Mucosa of gallbladder (tissue), 1 donor: ENCODE measurements at places on chromosomes 4 and X. TPM values are rescaled to one million over a fixed set of nuclear protein-coding genes. Genes with fewer than 3 reads are reported as not detected.

FOXR2 gene
- total RNA-seq = not detected

DNA sequence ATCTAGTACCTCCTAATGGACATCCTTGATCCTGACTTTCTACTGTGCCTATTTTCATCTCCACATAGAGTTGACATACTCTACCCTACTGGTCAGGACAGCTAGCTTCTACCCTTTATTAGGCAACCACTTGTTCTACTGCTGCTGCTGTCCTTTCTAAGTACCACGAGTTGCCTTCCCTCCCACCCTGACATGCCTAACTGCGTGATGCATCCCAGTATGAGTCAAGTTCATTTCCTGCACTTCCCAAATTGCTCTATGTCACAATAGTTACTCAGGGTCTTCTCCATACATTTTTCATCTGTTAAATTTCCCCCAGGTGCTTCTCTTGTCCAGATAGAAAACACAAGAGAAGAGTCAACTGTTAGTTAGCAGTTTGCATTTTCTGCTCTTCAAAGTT is 133.4 kb downstream of the TBC1D19 start:
- no peak for DNase-seq

PF4V1 gene
- total RNA-seq = not detected

GRCh38 chrX:96483647-96484160 is 200.9 kb upstream of the DIAPH2 start:
- DNase-seq = no peak

DNA sequence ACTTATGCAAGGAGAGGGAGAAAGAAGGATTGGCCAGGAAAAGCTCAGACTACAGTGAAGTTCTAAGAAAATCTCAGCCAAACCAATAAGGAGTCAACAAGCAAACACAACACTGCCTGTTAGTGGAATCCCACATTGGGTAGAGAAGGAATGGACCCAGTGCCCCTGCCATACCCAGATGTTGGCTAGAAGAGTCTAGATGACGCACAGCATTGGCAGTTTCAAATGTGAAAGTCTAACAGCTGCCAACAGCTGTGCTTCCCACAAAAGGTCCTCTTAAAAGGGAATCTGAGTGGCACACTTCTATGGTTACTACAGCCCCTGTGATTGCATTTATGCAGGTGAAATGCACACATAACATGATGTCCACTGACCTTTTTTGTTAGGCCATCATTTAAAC is 37.2 kb upstream of the CPEB2 start:
- no peak for DNase-seq

DNA sequence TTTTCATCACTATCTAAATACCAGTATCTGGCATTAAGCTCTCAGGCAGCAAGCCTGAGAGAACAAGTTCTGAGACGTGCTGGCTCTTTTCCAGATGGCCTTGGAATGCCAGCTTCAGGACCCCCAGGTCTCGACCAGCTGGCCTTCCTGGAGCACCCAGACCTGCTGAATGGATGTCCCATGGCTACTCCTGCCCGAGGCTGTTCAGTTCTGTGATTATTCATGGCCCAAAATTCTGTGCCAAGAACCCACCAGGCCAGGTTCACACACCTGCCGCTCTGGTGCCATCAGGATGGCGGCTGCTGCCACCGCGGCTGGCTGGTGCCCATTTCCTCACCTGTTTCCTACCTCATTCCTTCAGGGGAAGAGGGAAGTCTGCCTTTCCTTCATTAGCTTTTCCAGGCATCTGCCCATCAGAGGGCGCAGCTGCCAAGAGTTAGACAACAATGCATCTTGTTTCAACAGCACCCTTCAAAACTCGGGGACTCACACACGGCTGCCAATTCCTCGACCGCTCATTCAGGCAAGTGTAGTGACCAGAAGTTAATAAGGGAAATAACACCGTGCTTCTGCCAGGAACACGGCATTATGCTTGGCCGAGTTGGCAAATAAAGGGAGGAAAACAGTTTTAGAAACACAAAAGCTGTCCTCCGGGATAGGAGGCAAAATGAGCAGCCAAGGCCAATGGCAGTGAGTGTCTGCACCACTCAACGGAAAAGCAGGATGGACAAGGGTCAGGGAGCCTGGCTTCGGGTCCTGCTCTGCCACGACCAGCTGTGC is 173.8 kb downstream of the NSUN7 start:
- no peak for DNase-seq

- no peak for DNase-seq
Observed at GRCh38 chr4:171718665-171719064, 94.5 kb upstream of the GALNTL6 start.

GRCh38 chrX:69031181-69031580 is 134.1 kb downstream of the PJA1 start:
- peak; percentile 16 for DNase-seq

CABS1 gene
- not detected for total RNA-seq

DNA sequence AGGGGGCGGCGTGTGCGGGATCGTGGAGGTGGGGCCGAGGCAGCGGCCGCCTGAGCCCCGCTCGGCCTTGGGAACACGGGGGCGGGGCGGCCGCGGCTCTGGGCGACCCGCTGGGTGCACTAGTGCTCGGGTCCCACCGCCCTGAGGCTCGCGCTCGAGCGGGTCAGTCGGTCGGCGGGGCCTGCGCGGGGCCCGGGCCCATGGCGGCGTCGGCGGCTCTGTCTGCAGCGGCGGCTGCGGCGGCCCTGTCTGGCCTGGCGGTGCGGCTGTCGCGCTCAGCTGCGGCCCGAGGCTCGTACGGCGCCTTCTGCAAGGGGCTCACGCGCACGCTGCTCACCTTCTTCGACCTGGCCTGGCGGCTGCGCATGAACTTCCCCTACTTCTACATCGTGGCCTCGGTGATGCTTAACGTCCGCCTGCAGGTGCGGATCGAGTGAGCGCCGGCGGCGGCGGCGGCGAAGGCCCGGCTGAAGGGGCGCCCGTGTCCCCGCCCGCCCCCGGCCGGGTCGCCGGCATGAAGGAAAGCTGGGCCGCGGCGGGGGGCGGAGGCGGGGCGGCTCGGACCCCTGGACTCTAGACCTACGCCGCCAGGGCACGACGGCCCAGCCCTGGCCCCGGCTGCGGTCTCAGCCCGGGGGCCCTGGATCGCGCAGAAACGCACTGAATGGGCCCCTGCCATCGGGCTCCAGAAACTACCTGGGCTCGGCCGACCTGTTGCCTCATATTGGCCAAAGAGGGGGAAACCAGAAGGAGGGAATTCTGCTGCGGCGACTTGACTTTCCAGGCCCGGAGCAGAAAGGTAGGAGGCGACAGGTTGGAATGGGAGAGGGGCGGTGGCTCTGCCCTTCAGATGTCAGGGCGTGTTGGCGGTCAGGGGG is at the start of gene SMIM10L2A:
Gene SMIM10L2A, plus strand, starts transcription at position 13 of the 878 bp plus-strand sequence. Its CDS starts 188 bp downstream, at position 201.
- no peak for DNase-seq

GRCh38 chr4:77075869-77076799 is at the start of gene CCNI:
Gene CCNI, minus strand, starts transcription at chr4:77075989. Its CDS starts 9,627 bp downstream, at chr4:77066362.
- peak; percentile 95 for DNase-seq

CDX4 gene
- total RNA-seq = not detected

DNA sequence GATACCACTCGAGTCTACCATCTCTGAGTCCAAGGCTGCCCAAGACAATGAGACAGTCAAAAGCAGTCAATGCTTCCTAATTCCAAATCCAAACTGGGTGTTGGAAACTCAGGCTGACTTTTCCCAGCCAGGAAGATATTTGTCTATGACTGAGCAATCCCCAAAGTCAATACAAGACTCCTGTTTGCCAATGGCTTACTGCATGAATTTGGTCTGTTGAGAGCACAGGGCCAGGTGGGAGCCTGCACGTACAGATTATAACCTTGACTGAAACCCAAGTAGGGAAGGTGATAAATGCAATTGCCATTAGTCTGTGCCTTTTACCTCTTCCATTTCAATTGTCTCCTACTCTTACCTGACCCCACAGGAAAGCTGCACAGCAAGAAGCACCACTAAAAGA is 72.6 kb upstream of the PPARGC1A start:
- no peak for DNase-seq

- DNase-seq = peak; percentile 67
Observed at GRCh38 chrX:40013266-40014195, 84.2 kb downstream of the BCOR start.

TTC29 gene
- total RNA-seq = not detected

SERTM2 gene
- total RNA-seq = 0.06 TPM

DNA sequence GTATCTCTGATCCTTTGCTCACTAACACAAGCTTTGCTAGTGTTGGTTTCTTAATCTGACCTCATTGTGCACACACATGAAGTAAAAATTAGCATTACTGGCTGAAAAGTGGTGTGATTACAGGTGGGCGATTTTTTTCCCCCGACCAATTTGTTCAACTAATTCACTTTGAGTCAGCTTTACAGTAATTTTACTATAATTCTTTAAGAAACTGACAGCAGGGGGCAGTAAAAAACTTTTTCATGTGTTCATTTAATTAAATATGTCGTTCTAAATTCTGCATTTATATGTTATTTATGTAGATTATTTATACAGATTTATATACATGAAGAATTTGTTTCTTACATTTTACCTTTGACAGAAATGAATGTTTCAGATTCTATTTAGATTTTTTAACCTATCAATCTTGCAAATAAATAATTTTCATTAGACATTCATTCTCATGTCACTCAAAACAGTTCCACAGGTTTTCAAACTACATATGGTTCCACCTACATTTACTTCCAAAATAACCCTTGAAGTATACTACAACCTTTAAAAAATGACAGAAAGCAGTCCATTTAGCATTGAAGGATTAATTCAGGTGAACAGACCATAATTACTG is 17.5 kb downstream of the PALLD start:
- DNase-seq = no peak

DNA sequence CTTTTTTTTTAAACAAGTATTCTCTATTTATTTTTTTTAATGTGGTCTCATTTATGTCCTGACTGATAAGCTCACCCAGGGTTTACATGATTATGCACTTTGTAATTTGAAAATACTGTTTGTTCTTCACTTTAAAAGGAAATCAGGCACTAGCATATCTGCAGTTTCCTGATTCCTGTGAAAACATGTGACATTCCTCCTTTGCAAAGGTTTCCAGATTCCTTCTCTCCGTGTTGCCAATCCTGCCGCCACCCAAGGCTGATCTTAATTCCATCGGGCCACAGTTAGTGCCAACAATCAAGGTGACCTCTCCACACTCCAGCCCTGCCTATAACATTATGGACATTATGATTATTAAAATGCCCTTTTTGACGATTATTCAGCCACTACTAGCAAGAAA is 225.4 kb downstream of the PCDH7 start:
- peak; percentile 56 for DNase-seq

DNA sequence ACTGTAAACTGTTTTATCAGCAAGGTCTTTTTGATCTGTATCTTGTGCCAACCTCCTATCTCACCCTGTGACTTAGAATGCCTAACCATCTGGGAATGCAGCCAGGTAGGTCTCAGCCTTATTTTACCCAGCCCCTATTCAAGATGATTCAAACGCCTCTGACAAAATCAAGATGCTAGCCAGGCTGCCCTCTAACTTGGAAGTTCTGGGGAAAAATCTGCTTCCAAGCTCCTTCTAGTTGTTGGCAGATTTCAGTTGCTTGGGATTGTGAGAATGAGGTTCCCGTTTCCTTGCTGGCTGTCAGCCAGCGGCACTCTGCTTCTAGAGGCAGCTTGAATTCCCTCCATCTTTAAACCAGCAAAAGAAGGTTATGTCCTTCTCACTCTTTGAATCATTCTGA is 34.7 kb downstream of the LUZP4 start:
- peak; percentile 16 for DNase-seq
